ENCODE measurements at places on chromosomes 2 and 18. TPM values are rescaled to one million over a fixed set of nuclear protein-coding genes. Genes with fewer than 3 reads are reported as not detected.

The TEKT4 gene
- total RNA-seq, result not detected

The GNLY gene
- total RNA-seq, result not detected

The MYOM1 gene
- 0.78 TPM for total RNA-seq

The UGT1A3 gene
- total RNA-seq, result not detected

The MC2R gene
- not detected for total RNA-seq

All from H1 (cell line).